ENCODE measurements at places on chromosomes 5 and 9.

DNA sequence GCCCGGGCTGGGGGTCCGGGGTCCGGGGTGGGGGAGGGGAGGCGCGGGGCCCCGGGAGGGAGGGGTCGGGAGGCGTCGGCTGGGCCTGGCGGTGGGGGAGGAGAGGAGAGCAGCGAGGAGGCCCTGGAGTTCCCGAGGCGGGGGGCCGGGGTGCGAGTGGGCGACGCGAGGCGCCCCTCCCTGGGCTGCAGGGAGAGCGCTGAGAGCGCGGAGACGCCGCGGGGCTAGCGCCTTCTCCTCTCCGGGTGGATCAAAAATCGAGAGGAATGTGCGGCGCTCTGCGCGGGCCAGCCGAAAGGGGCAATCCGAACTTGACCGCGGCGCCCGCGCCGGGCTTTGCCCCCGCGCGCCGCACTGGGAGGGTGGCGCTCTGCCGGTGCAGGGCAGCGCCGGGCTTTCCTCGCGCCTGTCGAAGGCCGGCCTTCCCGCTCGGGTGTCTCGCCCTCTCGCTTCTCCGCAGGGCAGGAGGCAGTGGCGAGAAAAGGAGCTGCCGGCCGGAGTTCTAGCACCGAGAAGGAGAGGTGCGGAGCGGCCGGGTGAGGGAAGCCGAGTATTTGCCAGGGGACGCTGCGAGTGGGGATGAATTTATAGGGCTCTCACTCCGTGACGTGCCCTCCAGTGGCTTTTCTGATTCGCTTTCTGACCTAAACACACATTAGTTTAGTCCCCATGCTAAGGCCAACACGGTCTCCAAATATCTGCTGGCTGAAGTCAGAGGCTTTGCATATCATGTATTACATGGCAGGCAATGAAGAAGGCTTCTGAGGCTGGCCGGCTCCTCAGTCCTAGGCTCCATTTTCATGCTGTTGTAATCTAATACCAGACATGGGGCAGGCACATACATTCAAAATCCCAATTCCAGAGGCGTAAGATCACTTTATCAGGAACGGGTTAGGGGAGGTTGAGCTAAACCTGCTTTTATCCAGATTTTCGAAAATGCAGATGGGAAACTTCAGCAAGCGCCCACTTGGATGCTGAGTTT, 503 bp upstream of the GDNF start:
- no peak for DNase-seq

DNA sequence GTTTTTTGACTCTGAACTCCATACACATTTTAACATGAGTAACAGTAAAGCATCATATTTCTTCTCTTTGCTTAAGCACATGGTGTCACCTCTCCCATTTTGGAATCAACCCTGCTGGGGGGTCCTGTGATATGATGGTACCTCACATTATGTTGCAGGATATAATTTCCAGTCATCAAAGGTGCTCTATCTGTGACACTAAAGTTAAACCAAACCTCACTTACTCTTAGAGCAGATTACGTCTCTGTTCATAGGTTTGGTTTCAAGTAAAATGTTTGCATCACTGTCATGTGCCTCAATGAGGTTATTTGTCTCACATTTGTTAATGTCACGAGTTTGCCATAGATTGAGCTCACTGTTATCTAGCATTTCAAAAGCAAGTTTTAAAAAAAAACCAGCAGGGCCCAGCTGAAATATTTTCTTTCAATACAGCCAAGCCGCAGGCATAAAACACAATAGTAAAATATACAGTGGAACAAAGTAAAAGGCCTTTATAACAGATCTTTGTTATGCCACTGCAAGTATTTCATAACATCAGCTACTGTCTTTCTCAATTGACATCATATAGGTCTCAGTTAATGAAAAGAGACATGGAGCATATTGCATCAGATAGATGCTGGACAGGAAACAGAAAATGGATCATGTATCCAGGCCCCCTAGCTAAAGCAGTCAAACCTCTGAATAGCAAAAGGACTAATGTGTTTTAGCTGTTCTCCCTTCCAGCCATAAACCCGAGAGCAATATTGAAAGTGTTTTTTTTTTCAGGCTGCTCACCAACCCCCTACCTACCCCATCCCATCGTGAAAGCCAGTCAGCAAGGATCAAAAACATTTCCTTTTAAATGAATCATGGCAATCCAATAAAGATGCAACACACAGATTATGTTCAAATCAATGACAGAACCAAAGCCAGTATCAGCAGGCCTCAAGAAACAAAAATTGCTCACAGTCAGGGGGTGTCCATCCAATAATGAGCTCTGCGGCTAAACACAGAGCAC, 182.1 kb upstream of the ITGA1 start:
- no peak for DNase-seq

- no peak for DNase-seq
Observed at GRCh38 chr9:130245474-130245873, 20.1 kb upstream of the HMCN2 start.

GRCh38 chr5:67636091-67636490, 439.5 kb upstream of the CD180 start:
- no peak for DNase-seq

GRCh38 chr9:112747094-112747493, 3.5 kb upstream of the SNX30 start:
- no peak for DNase-seq

DNA sequence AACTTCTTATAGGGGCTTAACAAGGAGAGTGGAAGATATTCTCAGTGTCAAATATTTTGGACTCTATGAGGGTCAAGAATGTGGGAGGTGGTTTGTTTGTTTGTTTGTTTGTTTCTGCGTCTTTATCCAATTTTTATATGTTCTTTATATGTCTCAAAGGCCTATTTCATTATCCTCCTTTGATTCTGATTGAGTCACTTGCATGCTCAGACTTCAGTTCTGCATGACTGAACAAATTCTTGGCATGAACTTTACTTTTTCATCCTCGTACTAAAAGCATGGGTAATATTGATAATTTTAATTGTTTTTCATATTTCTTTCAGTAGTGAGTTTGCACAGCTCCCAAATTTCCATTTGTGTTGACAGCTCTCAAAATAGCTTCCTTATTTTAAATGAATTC, 19.2 kb upstream of the ERBIN start:
- no peak for DNase-seq

GRCh38 chr5:170410401-170410800, 21.2 kb upstream of the KCNMB1 start:
- DNase-seq, result no peak

DNA sequence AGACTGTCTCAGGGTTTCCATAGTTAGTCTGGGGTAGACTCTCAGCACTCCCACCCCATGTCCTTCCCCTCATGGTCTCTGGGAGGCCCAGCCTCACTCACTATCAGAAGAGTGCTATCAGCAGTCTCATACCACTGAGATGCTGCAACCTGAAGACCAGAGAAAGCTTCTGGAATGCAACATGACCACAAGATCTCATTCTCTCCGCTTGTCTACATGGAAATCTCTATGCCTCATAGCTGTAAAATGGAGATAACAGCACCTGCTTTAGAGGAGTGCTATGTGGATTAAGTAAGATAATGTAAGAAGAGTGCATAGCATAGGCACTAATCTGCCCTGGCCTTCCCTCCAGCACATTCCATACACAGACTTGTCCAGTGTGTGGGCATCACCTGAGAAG, 47.0 kb upstream of the ZNF169 start:
- no peak for DNase-seq

DNA sequence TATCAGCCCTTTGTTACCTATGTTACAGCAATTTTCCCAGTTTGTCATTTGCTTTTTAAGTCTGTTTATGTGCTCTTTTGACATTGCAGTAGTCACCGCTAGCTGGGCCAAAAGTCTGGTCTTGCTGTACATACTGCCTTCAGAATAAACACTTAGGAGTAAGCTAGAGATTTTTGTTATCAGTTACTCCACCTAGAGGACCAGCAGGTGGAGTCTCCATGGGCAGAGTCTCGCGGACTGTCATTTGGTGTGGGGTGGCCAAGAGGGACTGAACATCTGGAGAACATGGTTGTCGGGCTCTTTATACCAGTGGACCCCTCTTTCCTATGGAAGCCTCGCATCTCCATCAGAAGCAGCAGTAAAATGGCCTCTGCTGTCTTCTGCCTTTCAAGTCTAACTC, 10.8 kb upstream of the MGAT1 start:
- no peak for DNase-seq
